ENCODE measurements at places on chromosomes 16 and 17.

GRCh38 chr17:77485089-77485833, 344.5 kb downstream of the SEC14L1 start:
- DNase-seq, result no peak

GRCh38 chr16:75861311-75862097, 135.2 kb upstream of the CPHXL start:
- no peak for DNase-seq

GRCh38 chr17:38457577-38458371, 29.5 kb downstream of the ARHGAP23 start:
- DNase-seq, result no peak

GRCh38 chr16:13521356-13521755, 398.6 kb upstream of the ERCC4 start:
- DNase-seq, result no peak

DNA sequence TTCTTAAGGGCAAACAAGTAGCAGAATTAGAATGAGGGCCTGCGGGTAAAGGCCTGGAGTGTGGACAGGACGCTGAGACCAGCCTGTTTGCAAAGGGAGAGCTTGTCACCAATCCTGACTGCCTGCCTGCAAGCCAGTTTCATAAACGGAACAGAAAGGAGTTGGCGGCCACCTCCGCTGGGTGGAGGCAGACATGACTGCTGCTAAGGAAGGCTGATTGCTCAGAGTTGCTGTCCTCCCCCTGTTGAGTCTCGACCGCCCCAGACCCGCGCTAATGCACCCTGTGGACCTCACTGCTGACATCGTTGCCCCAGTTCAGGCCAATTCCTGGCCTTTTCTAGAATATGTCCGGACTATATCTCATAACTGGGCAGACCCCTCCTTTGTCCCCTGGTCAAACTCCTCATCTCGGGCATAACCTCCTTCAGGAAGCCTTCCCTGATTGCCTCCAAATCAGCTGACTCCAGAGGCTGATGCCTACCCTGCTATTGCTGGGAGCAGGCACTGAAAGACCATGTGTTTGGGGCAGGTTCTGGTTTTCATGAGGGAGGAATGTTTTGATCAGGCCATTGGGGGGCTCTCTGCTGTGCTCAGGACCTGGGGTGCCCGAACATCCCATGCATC, 153.0 kb upstream of the CIBAR2 start:
- no peak for DNase-seq

DNA sequence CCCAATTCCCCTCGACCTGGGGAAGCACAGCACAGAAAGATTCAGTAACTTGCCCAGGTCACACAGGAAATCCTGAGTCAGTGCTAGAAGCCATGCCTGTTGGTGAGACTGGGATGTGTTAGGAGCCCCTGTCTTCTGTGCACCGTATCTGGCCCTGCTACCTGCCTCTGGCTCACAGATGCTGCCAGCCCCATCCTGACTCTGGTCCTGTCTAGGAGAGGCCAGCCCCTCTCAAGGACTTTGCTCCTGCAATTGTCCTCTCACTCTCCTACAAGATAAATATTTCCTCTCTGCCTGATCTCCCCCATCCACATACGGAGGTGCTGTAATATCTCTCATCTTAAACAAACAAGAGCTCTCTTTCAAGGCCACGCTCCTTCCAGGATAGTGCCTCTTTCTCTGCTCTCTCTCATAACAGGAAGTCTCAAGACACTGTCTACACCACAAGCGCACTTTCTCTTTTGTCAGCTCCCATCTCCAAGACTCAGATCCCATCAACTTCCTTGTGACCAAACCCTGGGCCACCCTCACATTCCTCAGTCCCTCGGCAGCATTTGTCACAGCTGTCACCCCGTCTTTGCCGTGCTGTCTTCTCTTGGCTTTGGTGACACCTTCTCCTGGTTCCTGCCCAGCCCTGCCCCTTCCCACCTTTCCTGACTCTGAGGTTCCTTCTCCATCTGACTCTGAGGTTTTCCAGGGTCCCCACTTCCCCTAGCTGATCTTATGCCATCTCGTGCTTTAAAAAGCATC, 1.9 kb downstream of the SLC13A2 start:
- DNase-seq, result no peak

DNA sequence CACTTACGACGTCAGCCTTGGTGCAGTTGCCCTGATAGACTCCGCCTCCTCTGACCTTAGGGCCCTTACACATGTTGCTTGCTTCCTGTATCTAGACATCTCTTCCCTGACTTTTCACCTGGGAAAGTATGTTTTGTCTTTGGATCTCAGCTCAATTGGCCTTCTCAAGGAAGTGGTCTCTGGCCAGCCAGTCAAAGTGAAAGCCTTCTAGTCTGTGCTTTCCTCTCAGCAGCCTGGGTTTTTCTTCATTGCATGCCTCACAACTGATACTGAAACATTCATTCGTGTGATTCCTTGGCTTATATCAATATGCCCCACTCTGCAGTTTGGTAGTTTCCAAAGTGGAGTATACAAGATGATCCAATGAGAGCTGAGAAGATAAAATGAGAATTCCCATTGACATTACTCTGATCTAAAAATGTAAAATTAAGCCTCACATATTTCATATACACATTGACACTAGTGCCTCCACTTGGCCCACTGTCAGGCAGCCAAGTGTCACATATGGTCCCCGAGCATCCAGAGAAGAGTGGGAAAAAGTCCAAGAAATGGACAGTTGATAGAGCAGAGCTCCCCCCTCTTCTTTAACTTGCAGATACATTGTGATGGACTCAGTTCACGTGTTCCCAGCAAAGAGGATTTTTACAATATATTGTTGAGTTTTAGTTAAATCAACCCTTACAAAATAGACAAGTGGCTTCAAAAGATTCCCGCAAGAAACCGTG, 371.2 kb upstream of the ASIC2 start:
- no peak for DNase-seq

- peak; percentile 85 for DNase-seq
Observed at GRCh38 chr17:42458497-42459255, at the start of gene ATP6V0A1. Gene ATP6V0A1, plus strand, starts transcription at chr17:42458878. Its CDS starts 2,017 bp downstream, at chr17:42460895.

All from stimulated activated CD8-positive, alpha-beta memory T cell treated with anti-CD3 and anti-CD28 coated beads, Interleukin-15, amount 100 ng/mL, for 48 hours (primary cell).